Activated T-helper 17 cell treated with anti-CD3 and anti-CD28 coated beads, Interleukin-2, amount 50 U/mL, for 72 hours (primary cell): ENCODE measurements at places on chromosomes 4 and X. TPM values are rescaled to one million over a fixed set of nuclear protein-coding genes. Genes with fewer than 3 reads are reported as not detected.

DNA sequence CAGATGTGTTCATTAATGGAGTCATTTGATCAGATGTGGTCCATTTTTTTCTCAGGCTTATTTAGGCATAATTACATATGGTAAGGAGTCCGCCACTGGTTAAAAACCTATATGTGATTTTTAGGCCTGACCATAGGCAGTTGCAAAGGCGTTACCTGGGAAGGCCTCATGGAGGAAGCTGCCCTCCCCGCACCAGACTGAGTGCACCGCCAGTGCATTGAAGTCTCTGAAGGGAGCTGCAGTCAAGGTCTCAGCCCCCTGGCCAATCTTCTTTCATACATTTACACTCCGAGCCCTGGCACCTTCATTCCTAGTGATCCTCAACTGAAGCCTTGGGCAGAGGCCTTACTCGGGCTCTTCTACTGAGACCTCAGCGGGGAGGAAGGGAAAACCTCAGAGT is 898.2 kb upstream of the AGA start:
- no peak for ATAC-seq

The POF1B gene
- 0.61 TPM for total RNA-seq

The ZNF732 gene
- not detected for total RNA-seq

The MAGEA8 gene
- total RNA-seq = not detected

DNA sequence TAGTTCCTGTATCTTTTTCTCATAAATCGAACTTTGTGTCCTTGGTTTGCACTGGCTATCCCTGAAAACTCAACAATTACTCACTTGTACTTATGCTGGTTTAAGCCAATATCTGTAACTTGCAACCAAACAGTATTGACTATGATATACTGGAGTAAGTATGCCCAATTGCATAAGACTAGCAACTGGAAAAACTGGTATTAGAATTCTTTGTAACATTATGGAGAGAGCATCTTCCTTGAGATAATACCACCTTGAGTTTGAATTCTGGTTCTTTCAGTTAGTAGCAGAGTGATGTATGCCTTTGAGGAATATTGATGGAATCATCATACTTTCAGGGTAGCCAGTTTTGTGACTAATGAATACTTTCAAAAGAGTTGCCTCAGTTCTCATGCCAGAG is 28.1 kb downstream of the BMP3 start:
- no peak for ATAC-seq

- ATAC-seq = peak; percentile 71
Observed at GRCh38 chrX:41449615-41450014, 2.5 kb downstream of the NYX start.

GRCh38 chrX:15465896-15466651 is 27.1 kb downstream of the PIR start:
- ATAC-seq = no peak

The OPHN1 gene
- 0.95 TPM for total RNA-seq

GRCh38 chr4:165464813-165465381 is 86.1 kb downstream of the CPE start:
- ATAC-seq = peak; percentile 48

- peak; percentile 67 for ATAC-seq
Observed at GRCh38 chr4:121408-122084, 2.8 kb upstream of the ZNF718 start.

GRCh38 chr4:55874831-55875230 is 21.4 kb downstream of the EXOC1 start:
- ATAC-seq = no peak

The PCDH7 gene
- not detected for total RNA-seq

The NPFFR2 gene
- total RNA-seq = not detected

DNA sequence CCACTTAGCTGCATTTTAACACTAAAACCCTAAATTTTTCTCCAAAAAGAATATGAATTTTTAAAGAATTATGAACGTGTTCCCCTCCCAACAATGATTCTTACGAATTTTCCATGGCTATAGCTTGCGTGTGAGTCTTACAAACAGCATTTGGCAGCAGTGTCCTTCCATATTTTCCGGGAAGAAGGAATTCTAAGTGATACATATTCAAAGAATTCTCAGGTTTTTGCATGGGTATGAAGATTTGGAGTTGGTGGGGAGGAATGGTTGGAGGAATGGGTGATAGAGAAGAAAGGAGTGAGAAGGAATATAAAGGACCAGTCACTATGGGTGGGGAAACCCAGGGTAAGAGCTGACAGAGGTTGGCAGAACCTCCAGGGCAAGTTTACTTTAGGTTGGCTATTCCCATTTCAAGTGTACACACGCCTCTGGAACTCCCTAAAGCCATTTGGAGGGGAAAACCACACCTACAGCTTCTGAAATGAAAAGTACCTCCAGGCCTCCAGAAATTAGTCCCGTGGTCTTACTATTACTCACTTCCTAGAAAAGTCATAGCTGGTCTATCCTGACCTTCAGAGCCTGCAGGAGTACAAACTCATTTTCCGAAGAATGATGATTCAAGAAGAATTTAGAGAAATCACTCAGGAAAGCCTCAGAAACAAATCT is 420.8 kb upstream of the DIPK2B start:
- peak; percentile 86 for ATAC-seq

The CEP44 gene
- 17.7 TPM for total RNA-seq

DNA sequence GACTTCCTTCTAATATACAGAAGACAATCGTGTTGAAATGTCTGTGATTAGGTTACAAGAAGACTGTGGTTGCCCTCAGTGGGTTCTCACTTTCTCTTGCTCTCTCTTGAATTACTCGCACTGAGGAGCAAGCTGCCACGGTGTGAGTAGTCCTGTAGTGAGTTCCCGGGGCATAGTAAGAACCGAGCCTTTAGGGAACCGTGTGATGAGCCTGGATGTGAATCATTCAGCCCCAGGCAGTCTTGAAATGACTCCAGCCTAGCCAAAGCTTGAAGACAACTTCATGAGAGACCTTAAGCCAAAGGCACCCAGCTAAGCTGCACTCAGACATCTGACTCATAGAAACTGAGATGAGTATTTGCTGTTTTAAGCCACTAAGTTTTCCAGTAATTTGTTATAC is 292.7 kb downstream of the SPOCK3 start:
- peak; percentile 78 for ATAC-seq

- no peak for ATAC-seq
Observed at GRCh38 chr4:60366661-60367060, 833.5 kb upstream of the ADGRL3 start.

The IBSP gene
- total RNA-seq = not detected

The GRIA3 gene
- total RNA-seq = not detected

GRCh38 chr4:119663160-119663788 is 34.7 kb upstream of the PDE5A start:
- ATAC-seq = no peak

- no peak for ATAC-seq
Observed at GRCh38 chr4:770022-770421, 55.9 kb downstream of the CPLX1 start.

- no peak for ATAC-seq
Observed at GRCh38 chr4:139619644-139620043, 46.0 kb upstream of the MGST2 start.

The GPC3 gene
- total RNA-seq = 0.15 TPM

GRCh38 chr4:182246401-182247205 is 3.4 kb downstream of the TENM3 start:
- ATAC-seq = no peak

The GYG2 gene
- total RNA-seq = not detected

The GNRHR gene
- total RNA-seq = not detected

DNA sequence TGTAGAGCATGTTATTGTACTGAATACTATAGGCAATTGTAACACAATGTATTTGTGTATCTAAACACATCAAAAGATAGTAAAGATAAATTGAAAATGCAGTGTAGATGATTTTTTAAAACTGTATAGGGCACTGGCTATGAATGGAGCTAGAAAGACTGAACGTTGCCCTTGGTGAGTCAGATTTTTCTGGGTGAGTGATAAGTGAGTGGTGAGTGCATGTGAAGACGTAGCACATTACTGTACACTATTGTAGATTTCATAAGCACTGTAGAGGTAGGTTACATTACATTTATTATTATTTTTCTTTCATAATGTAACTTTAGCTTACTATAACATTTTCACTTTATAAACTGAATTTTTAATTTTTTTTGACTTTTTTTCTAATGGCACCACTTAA is 1491.6 kb downstream of the TECRL start:
- ATAC-seq = no peak

The TMEM255A gene
- total RNA-seq = not detected
